ENCODE measurements at places on chromosomes 3 and 15.

DNA sequence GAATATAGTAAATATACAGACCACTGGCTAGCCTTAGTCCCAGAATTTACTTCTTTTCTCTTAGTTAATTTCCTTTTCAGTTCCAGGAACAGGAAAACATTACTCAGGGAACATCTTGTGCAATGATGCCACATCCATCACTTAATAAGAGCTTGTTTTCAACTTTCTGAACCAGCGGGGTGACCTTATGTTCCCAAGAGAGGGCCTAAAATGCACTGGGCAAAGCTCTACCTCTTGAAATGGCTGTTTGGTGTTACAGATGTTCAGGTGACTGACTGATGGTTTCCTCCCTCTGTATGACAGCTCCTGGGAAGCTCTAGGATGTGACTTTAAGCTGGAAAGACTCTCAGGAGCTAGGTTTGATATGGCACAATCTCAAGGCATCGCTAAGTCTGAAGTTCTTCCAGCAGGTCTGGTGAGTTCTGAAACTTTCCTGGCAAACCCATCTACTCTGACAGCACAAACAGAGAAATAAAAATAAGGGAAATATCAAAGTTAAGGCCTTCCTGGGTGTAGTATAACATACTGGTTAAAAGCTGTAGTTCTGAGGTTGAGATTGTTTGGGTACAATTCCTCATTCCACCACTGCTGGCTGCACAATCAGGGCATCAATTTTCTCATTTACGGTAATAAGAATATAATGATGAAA lies 98.6 kb downstream of the ZIC1 start:
- no peak for DNase-seq

GRCh38 chr15:53072077-53072476 lies 281.9 kb upstream of the ONECUT1 start:
- no peak for DNase-seq

GRCh38 chr3:176872771-176873209 lies 324.5 kb downstream of the TBL1XR1 start:
- DNase-seq, result no peak

- no peak for DNase-seq
Observed at GRCh38 chr15:66625974-66626373, 60.2 kb upstream of the LCTL start.

- DNase-seq, result no peak
Observed at GRCh38 chr15:94353488-94353820, 122.1 kb downstream of the MCTP2 start.

- no peak for DNase-seq
Observed at GRCh38 chr3:142268426-142268825, 43.0 kb upstream of the GK5 start.

All from SIG-M5 (cell line).